Cortex of kidney (tissue), 1 donor: ENCODE measurements at places on chromosomes 11 and 22.

GRCh38 chr11:69920345-69921127, 101.3 kb upstream of the FGF3 start:
- no peak for DNase-seq

DNA sequence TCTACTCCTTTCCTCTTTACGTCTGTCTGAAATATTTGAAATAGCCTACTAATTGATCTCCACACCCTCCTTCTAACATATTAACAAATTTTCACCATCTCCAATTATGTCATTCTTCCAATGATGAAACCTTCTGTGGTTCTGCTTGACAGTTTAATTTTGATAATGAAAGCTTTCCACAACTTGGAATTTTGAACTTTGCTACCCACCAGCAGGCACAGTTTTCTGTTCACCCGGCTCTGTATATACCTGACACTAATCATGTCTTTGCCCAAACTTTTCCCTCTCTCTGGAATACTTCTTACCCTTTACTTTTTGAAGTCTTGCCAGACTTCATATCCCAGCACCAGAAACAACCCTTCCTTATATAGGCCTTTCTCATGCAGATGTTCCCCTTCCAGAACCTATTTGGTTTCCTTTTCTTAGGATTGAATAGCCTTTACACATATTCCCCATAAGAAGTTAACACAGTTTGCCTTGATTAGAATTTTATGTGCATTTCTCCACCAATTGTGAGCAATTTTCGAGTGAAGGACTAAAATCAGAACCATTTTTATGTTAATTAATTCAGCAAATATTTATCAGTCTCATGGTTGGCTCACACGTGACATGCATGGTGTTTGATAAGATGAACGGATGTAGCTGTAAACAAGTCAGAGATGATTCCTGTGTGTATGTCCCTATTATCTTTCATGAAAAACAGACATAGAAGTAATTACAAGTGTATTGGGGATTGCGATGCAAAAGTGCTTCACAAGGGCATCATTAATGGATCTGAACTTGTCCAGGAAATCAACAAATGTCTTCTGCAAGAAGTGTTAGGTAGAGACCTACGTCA, 173.4 kb downstream of the ARHGAP42 start:
- DNase-seq: no peak

- DNase-seq: no peak
Observed at GRCh38 chr11:96116376-96116775, 192.5 kb upstream of the MTMR2 start.

DNA sequence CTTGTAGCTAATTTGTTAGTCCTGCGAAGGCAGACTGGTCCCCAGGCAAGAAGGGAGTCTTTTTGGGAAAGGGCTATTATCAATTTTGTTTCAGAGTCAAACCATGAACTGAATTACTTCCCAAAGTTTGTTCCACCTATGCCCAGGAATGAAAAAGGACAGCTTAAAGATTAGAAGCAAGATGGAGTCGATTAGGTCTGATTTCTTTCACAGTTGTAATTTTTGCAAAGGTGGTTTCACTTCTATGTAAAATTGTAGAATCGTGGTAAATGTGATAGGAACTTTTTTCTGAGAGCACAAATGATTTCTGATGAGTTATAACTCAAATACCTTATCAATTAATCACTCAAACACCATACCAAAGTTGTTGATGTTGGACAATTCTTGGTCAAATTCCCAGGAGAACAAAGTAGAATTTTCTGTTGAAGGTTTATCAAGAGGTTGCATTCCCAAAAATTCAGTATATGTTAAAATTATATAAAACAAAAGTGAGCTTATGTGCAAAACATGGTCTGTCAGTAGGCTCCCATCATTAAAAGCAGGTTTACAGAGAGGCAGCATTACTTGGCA, 2.9 kb upstream of the CTSC start:
- DNase-seq: no peak

GRCh38 chr11:104075091-104075490, 38.7 kb downstream of the DDI1 start:
- DNase-seq: no peak

GRCh38 chr11:29318134-29318845, 698.5 kb downstream of the KCNA4 start:
- no peak for DNase-seq

- DNase-seq: no peak
Observed at GRCh38 chr11:8373519-8374432, 110.1 kb upstream of the LMO1 start.

GRCh38 chr22:38935023-38935422, 22.4 kb upstream of the APOBEC3A start:
- DNase-seq: no peak

DNA sequence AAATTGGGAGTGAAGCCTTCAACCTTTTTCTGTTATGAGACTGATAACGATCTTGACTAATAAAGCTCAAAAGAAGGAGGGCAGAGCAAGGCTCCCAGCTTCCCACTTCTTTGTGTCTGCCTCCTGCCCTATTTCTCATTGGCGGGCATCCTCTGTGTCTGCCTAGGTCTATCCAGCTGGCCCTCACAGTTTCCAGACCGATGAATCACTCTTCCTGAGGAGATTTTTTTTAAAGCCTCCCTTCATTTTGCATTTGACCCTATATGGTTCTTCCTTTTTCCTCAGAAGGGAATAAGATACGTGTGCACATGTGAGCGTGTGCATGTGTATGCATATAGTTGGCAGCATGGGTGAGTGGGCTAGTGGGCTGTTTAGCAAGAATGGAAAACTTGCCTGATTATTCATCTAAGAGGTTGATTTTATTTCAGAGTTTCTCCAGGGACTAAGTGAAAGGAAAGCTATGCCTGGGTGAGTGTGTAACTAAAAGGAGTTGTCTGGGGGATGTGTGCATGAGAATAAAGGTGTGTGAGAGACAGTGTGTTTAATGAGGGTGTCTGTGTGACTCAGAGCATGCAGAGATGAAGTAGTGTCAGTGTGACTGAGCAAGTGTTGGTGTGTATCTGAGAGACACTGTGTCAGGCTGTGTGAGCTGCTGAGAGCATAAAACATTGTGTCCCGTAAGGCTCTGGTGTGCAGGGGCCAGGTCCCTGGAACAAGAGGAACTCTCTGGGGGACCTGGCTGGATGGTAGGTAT, 12.2 kb downstream of the PHLDB1 start:
- DNase-seq: no peak

GRCh38 chr11:29093416-29094120, 923.3 kb downstream of the KCNA4 start:
- DNase-seq: no peak

- DNase-seq: no peak
Observed at GRCh38 chr11:77081381-77081851, 14.6 kb downstream of the CAPN5 start.

GRCh38 chr11:116871248-116871647, 33.8 kb upstream of the APOA1 start:
- DNase-seq: no peak

GRCh38 chr11:75516886-75517285, 8.9 kb downstream of the GDPD5 start:
- DNase-seq: no peak

DNA sequence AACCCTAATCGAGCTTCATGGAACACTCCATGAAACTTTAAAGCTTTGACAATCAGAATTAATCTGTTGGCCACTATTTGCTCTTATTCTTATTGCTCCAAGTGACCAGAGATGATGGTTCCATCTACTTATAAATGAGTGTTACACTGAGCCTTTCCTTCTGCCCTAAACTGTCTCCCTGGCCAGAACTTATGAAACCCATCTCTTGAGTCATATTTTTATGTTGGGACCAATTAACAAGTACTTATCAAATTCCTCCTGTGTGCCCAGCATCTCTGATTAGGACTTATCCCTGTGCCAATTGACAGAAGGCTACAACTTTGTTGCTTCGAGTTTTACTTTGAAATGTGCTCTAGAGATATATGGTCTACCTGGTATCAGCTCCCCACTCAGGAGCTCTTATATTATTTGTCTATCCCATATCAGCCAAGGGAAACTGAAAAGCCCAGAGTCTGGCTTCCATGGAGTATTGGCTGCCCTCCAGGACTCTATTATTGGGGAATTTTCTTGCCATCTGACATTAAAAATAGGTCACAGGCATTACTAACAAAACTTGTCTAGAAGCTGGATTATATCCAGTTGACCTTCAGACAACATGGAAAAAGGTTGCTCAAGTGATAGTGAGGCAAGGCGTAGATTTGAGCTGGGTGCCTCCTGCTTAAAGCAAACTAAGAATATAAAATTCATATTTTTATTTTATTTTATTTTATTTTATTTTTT, 8.8 kb downstream of the KREMEN1 start:
- no peak for DNase-seq

DNA sequence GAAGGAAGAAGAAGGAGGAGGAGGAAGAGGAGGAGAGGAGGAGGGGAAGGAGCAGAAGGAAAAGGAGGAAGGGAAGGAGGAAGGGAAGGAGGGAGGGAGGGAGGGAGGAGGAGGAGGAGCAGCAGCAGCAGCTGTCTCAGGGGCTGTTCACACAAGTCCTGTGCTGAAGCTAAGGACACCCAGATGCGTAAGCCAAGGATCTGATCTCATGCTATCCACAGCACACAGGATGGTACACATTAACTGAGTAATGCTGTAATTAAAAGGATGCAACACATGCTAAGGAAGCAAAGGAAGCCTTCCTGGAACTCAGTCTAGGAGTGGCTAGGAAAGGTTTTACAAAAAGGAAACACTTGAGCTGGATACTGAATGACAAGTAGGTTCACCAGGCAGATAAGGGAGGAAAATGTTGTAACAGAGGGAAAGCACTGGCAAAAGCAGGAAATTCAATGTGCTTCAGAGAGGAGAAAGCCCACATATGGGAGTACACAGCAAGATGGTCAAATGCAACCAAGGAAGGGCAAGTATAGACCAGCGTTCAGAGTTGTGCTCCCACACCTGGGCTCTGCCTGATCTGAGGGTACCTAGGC, 32.0 kb downstream of the TRIM66 start:
- DNase-seq: no peak

- DNase-seq: no peak
Observed at GRCh38 chr11:12526789-12527188, 147.4 kb upstream of the TEAD1 start.

- no peak for DNase-seq
Observed at GRCh38 chr22:29689880-29690213, 30.0 kb upstream of the CABP7 start.

- no peak for DNase-seq
Observed at GRCh38 chr11:134822897-134823296, 410.9 kb upstream of the B3GAT1 start.

DNA sequence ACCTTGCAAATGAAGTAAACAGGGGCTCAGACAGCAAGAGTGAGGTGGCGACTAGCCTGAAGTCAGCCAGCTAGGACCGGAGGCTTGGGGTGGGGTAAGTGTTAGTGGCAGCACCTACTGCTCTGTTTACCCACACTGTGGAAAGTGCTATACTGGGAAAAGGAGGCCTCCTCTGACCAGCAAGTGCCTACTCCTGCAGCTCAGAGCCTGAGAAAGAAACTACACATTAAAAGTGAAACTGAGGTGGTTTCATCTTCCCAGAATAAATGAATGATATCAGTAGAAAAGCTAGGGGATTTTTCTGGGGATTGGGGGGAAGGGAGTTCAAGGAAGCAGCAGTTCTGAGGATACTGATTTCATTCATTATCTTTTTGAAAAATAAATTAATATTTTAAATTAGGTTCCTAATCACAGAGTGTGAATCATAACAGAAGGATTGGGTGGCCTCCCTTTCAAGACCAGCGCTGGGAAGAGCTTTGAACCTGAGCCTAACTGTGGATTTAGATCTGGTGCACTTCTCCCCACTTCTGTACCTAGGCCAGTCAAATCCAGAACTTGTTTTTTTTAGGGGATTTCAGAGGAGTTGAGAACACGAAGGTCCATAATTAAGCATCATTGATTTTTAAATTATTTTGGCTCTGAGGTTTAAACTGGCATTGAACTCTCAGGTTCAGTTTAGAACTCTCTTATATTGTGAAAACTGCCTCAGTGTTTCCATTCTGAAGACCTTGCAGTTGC, 48.1 kb upstream of the GRAMD1B start:
- DNase-seq: no peak

DNA sequence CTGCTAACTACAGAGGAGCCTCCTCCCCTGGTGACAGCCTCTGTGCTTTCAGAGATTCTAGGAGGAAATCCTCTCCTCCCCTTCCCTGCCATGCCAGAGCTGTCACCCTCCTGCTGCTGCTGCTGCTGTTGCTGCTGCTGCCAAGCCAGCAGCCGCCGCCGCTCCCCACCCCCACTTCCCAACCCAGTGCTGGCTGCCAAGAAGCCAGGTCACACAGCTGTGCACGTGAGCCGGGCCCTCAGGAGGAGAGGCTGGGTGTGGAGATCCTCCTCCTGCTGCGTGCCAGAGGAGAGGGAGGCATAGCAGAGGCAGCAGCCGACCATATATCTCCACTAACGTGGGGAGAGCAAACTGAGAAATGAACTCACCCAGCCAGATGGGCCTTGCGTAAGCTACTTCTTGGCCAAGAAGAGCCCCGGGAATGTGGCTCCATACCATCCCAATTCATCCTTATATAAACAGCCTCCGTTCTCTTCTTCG, 12.4 kb downstream of the CRY2 start:
- DNase-seq: peak; percentile 24

GRCh38 chr11:62646825-62647608, 604 bp upstream of the GANAB start:
- DNase-seq: no peak

GRCh38 chr11:129743112-129743815, 72.4 kb upstream of the TMEM45B start:
- DNase-seq: no peak

DNA sequence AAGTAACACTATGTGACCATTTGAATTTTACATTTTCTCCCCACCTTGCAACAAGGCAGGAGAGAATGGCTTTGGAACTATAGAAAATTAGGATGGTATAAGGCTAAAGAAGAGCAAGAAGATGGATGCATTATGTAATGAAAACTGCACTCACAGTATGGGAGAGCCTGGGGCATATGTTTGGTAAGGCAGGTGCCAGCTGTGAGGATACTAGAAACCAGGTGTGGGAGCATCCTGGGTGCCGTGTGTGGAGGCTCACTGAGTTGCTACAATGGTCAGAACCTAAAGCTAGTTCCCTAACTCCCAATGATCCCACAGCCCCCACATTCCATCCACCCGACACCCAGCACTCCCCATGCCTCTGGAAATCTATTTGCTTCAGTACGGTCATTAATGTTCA, 42.9 kb downstream of the UBASH3B start:
- no peak for DNase-seq

GRCh38 chr11:34651551-34651950, 30.7 kb downstream of the EHF start:
- DNase-seq: no peak

DNA sequence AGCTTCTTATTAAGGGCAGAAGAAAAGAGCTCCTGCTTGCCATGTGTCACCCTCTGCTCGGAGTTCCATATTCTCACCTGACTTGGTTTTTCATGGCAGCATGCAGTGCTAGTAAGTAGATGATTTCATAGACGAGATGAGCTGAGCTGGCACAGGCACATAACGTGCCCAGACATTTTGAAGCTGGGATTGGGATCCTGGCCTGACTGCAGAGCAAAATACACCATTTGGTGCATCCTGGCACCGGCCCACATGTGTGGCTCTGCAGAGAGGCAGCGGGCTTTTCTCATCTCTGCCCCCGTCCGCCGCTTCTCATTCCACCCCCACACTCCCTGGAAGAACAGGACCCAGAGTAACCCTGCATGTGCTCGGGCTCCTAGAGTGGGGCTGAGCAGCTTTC, 24.8 kb downstream of the FAM118A start:
- no peak for DNase-seq

- no peak for DNase-seq
Observed at GRCh38 chr11:64851831-64852351, 7.4 kb upstream of the CDC42BPG start.
